ENCODE measurements at places on chromosomes 7 and 10.

DNA sequence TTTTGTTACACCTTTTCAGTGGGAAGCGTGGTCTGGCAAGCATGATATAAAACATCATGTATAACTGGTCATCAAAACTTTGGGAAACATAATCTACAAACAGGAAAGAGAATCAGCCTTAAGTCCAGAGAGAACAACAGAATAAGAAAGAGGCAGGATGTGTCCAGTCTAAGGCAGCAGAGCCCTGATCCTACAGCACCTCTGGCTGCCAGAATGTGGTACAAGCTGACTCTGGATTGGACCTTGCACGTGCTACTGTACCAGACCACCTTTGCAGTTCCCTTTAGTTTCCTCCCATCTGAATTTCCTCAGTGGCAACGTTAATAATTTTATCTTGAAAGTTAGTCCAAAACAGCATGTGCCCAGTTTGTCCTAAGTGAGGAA lies 824.6 kb upstream of the IGFBP3 start:
- no peak for DNase-seq

GRCh38 chr7:147509541-147510200 lies 1080.9 kb upstream of the C7orf33 start:
- DNase-seq = no peak

- no peak for DNase-seq
Observed at GRCh38 chr10:88938938-88939337, 13.6 kb downstream of the ACTA2 start.

DNA sequence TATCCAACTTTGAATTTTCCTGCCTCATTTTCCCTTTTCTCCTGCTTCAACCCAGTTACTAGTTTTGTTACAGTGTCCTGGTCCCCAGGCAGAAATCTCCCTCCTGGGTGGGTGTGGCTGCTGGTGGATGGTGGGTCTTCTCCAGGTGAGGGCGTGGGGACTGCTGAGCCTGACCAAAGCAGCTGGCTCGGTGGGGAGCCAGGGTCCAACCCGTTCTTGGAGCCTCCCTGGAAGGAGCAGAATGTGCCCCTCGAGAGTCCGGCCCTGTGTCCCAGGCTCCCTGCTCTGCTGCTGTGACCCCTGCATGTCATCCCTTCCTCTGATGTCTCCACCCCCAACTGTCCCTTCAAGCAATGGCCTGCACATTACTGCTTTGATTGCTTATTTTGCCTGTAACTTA lies 86.6 kb upstream of the TCERG1L start:
- no peak for DNase-seq

- DNase-seq = no peak
Observed at GRCh38 chr10:61346796-61347413, 106.3 kb downstream of the TMEM26 start.

- DNase-seq = no peak
Observed at GRCh38 chr10:23063973-23064812, 31.2 kb upstream of the MSRB2 start.

DNA sequence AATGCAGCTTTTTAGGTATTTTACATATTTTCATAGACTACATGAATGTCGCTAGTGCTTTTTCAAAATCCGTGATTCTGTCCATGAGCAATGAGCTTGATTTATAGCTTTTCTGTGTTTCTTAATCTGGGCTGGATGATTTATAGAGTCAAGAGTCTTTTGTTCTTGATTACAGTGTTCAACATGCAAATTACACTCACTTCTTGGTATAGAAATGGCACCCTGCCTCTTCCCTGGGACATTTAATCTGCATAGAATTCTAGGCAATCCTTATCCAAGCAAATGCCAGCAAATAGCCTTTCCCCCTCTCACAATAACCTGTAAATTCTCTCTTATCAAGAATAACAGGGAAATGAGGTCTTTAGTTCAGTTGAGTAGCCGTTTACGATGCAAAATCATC lies 246.2 kb upstream of the SEMA3C start:
- no peak for DNase-seq

GRCh38 chr7:36638140-36638539 lies 86.2 kb downstream of the AOAH start:
- DNase-seq = no peak

GRCh38 chr7:81839708-81840369 lies 70.0 kb upstream of the HGF start:
- DNase-seq = no peak

DNA sequence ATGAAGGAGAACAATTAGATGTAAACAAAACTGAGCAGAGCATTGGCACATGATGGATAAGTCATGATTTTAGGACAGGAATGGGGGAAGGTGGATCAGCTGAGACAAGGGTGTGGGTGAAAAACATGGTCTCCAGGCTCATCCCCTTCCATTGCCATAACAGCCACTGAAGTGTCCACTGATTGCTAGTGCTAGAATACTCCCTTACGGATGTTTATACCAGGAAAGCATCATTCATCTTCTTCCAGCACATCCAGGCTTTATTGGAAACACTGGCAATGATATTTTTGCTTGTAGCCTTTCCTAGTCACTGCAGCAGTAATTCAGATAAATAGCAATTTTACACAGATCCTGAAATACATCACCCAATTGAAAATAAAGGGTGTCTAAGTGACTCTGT lies 259.5 kb downstream of the PLXDC2 start:
- DNase-seq = no peak

GRCh38 chr7:56007891-56008290 lies 43.4 kb downstream of the PSPH start:
- no peak for DNase-seq

Data from activated CD8-positive, alpha-beta memory T cell treated with anti-CD3 and anti-CD28 coated beads for 48 hours (primary cell).